Thoracic aorta (tissue), 2 donors: ENCODE measurements at places on chromosomes 7 and 10. TPM values are rescaled to one million over a fixed set of nuclear protein-coding genes. Genes with fewer than 3 reads are reported as not detected.
A peak's percentile ranks its signal among the peaks of the same experiment; 100 is the strongest.

DNA sequence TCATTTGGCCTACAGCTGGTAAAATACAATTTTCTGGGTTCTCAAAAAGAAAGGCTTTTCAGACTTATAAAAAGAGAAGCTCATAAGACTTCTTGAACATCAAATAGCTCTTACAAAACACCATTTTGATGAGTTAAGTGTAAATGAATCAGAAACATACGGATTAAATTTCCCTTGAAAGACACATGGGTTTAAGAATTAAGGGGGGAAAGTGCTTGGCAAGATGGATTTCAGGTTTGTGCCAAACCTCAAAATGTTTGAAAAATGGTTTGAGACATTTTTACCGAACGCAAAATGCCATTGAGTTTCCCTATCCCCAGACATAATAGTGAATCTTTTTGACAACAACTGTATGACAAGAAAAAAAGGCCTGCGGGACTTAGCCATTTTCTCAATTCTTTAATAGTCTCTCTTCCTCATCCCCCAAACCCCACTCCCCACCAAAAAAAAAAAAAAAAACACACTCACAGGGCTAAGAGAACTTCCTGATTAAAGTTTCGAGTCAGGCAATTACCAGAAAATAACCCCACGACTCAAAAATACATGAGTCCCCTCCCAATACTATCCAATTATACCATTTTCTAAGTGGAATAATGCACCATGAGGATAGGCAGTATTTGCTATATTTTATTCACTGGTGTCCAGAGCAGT is 260.1 kb downstream of the TRIL start:
- no peaks in the 10 kb centered on the region for H3K27me3 ChIP-seq
- H3K4me3 ChIP-seq, result no peak overlapping the region
- H3K36me3 ChIP-seq, result no peaks in the 10 kb centered on the region
- no peak for DNase-seq
- H3K4me1 ChIP-seq, result peaks cover 52% of the 10 kb centered on the region
- no peak overlapping the region for H3K27ac ChIP-seq

The GPR15LG gene
- total RNA-seq, result not detected

DNA sequence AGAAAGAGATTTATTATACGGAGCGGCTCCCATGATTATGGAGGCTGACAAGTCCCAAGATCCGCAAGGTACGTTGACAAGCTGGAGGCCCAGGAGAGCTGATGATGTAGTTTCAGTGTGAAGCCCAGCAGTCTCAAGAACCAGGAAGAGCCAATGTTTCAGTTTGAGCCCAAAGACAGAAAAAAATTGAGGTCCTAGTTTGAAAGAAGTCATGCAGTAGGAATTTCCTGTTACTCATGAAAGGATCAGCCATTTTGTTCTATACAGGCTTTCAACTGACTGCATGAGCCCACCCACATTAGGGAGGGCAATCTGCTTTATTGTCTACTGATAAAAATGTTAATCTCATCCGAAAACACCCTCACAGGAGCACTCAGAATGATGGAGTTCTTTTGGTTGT is 51.5 kb downstream of the CCDC71L start:
- no peak for DNase-seq
- no peaks in the 10 kb centered on the region for H3K4me1 ChIP-seq
- H3K27me3 ChIP-seq, result no peaks in the 10 kb centered on the region
- H3K36me3 ChIP-seq, result no peaks in the 10 kb centered on the region
- H3K4me3 ChIP-seq, result no peak overlapping the region

GRCh38 chr10:34815185-34816084 is at the start of gene PARD3:
TSS of gene PARD3 (minus strand) at chr10:34815296. CDS start at chr10:34814995, 301 bp downstream.
- DNase-seq, result no peak
- peak within 1 kb of the TSS; percentile 97 for H3K4me3 ChIP-seq
- H3K36me3 ChIP-seq, result no peaks in the 10 kb centered on the region
- no peaks in the 10 kb centered on the region for H3K27me3 ChIP-seq
- peaks cover 12% of the 10 kb centered on the region for H3K4me1 ChIP-seq
- peak within 1 kb of the TSS; percentile 72 for H3K27ac ChIP-seq

The AKR1C4 gene
- not detected for total RNA-seq

- H3K36me3 ChIP-seq, result no peaks in the 10 kb centered on the region
- no peaks in the 10 kb centered on the region for H3K27me3 ChIP-seq
- H3K27ac ChIP-seq, result no peak overlapping the region
- H3K4me3 ChIP-seq, result no peak overlapping the region
- DNase-seq, result no peak
Observed at GRCh38 chr10:115939101-115939854, 333.7 kb downstream of the GFRA1 start.

DNA sequence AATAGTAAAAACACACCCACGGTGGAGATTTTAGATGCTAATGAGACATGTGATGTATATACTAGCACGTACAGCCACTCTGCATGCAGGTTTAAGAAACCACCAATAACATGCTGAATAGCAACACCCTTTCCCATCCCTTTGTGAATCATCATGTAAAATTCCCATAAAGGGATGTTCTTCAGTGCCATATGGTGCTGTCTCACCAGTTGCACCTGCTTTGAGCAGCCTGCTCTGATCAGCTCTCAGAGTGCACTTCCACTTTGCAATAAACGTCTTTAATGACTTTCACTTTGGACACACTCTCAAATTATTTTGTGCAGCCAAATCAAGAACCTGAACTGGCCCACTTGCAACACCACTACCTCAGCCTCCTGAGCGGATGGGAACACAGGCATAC is 615.0 kb downstream of the ANKRD7 start:
- no peak overlapping the region for H3K4me3 ChIP-seq
- H3K4me1 ChIP-seq, result no peaks in the 10 kb centered on the region

The PLEKHS1 gene
- total RNA-seq, result not detected

GRCh38 chr10:5447056-5447455 is 34.7 kb downstream of the NET1 start:
- peak overlapping the region; percentile 90 for H3K4me3 ChIP-seq
- no peaks in the 10 kb centered on the region for H3K36me3 ChIP-seq
- H3K4me1 ChIP-seq, result peaks cover 44% of the 10 kb centered on the region
- no peaks in the 10 kb centered on the region for H3K27me3 ChIP-seq
- DNase-seq, result no peak
- peak overlapping the region; percentile 71 for H3K27ac ChIP-seq

DNA sequence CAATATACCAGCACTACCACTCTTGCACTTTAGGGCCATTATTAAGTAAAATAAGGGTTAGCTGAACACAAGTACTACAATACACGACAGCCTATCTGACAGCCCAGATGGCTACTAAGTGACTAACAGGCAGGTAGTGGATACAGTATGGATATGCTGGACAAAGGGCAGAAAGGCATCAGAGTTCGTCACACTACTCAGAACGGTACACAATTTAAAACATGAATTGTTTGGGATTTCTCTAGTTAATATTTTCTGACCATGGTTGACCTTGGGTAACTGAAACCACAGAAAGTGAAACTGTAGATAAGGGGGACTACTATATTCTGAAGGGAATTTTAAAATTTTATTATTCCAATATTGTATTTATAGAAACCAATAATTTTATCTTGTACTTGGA is 101.3 kb upstream of the SKAP2 start:
- no peaks in the 10 kb centered on the region for H3K36me3 ChIP-seq
- DNase-seq, result no peak
- H3K27me3 ChIP-seq, result no peaks in the 10 kb centered on the region
- H3K4me3 ChIP-seq, result no peak overlapping the region

The ASAH2 gene
- 0.41 TPM for total RNA-seq

The TMUB1 gene
- total RNA-seq, result 25.7 TPM

The EPO gene
- total RNA-seq, result not detected

GRCh38 chr7:20304366-20304765 is 26.3 kb upstream of the ITGB8 start:
- no peak for DNase-seq
- H3K4me1 ChIP-seq, result peaks cover 7% of the 10 kb centered on the region
- no peak overlapping the region for H3K4me3 ChIP-seq
- H3K36me3 ChIP-seq, result no peaks in the 10 kb centered on the region

The MARVELD1 gene
- total RNA-seq, result 97.9 TPM

The ANXA8L1 gene
- total RNA-seq, result not detected

GRCh38 chr7:28976022-28976421 is 17.9 kb upstream of the TRIL start:
- no peak overlapping the region for H3K4me3 ChIP-seq
- no peak overlapping the region for H3K27ac ChIP-seq
- no peaks in the 10 kb centered on the region for H3K36me3 ChIP-seq
- no peaks in the 10 kb centered on the region for H3K4me1 ChIP-seq
- H3K27me3 ChIP-seq, result no peaks in the 10 kb centered on the region
